Psoas muscle (tissue), 8 donors: ENCODE measurements at places on chromosomes 11 and 22.
A peak's percentile ranks its signal among the peaks of the same experiment; 100 is the strongest.

DNA sequence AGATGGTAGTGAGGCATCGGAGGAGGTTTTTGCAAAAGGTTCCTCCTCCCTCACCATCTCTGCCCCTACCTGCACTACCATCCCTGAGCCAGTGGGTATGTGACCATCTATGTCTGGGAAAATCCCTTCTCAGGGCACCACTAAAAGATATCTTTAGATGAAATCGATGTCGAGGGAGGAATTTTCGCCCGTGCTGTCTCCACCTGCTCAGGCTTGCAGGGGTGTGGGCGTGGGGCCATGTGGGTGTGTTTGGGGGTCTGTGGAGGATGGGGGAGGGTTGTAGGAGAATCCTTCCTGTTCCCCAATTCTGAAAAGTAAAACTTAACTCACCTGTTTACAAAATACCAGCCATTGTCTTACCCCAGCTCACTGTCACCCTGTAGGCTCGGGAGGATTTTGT is 12.4 kb downstream of the MPPED1 start:
- DNase-seq = no peak

DNA sequence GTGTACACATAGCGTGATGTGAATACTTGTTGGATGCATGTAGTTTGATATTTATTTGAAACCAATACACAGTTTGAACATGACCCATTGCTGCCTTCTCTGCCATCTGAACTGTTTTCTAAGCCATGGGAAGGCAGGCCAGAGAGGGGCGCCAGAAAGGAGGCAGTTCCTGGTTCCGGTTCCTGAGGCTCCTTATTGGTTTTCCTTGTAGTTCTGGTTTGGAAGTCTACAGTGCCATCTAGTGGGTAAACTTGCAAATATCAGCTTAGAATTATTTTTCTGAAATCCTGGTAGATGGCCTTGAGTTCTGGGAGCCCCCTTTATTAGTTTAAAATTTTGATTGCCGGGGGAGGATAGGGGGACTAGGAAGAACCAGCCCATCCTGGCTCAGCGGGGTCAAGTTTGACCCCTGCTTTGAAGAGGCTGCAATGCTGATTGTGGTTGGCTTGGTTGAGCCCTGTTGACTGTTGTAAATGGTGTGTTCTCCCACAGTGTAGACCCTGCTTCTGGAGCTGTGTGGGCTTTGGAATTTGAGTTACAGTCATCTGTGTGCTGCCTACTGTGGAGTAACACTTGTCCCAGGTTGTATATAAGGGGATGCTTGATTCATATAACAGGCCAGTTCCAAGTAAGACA is 48.4 kb downstream of the GRAMD1B start:
- peak; percentile 67 for DNase-seq

GRCh38 chr11:102940714-102941588 is 14.6 kb downstream of the MMP13 start:
- no peak for DNase-seq

GRCh38 chr11:126543691-126544090 is 188.2 kb downstream of the ST3GAL4 start:
- no peak for DNase-seq

- no peak for DNase-seq
Measured at GRCh38 chr22:46845296-46846149, 83.1 kb downstream of the TBC1D22A start.

DNA sequence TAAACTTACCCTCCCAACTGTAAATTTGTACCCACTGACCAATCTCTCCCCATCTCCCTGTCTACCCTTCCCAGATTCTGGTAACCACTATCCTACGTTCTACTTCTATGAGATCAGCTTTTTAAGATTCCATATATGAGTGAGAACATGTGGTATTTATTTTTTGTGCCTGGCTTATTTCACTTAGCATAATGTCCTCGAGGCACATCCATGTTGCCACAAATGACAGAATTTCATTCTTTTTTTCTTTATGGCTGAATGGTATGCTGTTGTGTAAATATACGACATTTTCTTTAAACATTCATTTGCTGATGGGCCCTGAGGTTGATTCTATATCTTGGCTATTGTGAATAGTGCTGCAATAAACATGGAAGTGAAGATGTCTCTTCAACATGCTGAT is 74.7 kb upstream of the RRM1 start:
- no peak for DNase-seq

- DNase-seq = peak; percentile 10
Measured at GRCh38 chr11:134541951-134542350, 129.9 kb upstream of the B3GAT1 start.

GRCh38 chr11:105592035-105592434 is 17.8 kb upstream of the GRIA4 start:
- no peak for DNase-seq

DNA sequence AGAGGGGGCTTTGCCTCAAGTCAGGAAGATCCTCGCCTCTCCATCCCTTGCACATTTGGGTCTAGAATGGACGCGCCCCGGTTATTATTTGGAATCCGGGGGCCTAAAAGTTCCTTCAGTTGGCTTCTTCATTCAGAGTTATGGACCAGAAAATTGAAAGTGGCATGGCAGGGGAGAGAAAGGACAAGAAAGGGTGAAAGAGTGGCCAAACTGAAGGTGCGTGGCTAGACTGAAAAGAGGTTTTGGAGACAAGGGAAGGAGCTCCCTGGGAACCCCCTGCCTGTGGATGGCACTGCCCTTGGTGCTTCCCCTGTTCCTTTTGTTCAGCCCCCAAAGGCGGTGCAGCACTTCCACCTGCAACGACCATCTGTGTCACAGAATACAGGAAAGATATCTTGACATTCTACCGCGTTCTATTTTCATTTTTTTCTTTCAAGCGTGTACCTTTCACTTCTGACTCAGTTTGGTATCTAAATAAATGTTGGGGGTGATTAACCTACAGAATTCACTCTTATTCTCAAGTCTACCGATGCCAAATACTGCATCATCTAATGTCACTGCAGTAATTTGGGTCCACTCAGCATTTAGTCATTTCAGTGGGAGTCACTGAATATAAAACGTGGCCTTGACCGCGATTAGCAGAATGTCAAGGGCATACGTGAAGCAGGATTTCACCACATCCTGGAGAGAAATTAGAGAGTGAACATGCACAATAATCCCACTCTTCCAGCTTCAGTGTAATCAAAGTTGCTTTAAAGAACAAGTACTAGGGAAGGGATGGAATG is 88.1 kb upstream of the ARHGAP32 start:
- no peak for DNase-seq
